ENCODE measurements at places on chromosomes 7 and 10. TPM values are rescaled to one million over a fixed set of nuclear protein-coding genes. Genes with fewer than 3 reads are reported as not detected.

DNA sequence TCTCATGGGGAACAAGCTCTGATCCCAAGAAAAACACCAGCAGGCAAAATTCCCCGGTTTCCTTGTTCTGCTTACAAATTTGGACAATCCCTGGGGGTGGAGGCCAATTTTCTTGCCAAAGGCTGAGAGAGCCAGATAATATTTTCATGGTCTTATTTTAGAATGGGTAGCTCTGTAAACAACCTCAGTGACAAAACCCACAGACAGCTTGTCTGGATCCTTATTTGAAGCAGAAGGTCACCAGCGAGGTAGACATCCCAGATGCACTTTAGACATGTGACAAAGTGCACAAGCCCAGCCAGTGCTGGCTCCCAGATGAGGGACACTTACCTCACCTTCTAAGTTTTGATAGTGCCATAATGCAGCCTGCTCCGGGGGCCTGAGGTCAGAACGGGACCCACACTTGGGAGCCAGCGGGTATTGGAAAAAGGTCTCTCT lies 102.6 kb upstream of the DDC start:
- DNase-seq, result no peak

HMX2 gene
- total RNA-seq, result not detected

- peak; percentile 72 for DNase-seq
These were observed 151.6 kb downstream of the KIAA1217 start for GRCh38 chr10:24360282-24361127.

- DNase-seq, result no peak
These were observed 339.9 kb downstream of the CCSER2 start for GRCh38 chr10:84668186-84668763.

C7orf57 gene
- 2.4 TPM for total RNA-seq

TNPO3 gene
- 75.1 TPM for total RNA-seq

DNA sequence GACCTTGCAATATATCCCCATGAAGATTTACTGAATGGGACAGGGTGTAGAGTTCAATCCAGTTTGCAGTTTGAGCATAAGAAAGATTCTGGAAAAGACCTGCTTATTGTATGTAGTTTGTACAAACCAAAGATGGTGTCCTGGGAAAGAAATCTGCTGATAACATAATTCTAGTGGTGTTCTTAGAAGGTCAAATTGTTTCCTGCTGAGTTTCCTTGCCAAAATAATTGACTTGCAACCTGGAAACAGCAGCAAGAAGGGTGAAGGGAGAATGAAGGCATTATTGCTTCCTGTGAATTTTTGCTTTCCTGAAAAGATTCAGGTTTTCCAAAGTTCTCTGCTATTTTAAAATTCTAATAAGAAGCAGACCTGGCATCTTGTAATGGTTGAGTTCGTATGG lies 222.9 kb downstream of the KIF20B start:
- no peak for DNase-seq

DNA sequence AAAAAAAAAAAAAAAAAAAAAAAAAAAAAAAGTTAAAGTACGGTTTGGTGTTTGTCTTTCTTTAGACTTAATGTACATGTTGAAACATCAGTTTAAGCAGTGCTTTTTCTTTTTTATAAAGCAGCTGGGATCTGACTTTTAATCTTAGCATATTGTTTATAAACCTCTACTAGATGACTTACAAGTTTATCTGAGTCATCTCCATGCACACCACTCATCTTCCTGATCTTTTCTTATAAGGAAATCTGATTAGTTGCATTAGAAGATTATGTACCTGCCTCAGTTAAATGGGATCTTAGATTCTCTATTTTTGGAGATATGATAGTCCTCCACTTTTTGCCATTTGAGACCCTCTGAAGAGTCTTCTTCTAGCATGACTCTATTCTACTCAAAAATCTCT lies 391.9 kb upstream of the LRGUK start:
- peak; percentile 46 for DNase-seq

KDM7A gene
- 22.1 TPM for total RNA-seq

CCL26 gene
- not detected for total RNA-seq

- peak; percentile 65 for DNase-seq
These were observed 1023.0 kb upstream of the SORCS1 start for GRCh38 chr10:108187408-108188012.

GRCh38 chr10:91614225-91614624 lies 18.6 kb downstream of the PPP1R3C start:
- no peak for DNase-seq

DNA sequence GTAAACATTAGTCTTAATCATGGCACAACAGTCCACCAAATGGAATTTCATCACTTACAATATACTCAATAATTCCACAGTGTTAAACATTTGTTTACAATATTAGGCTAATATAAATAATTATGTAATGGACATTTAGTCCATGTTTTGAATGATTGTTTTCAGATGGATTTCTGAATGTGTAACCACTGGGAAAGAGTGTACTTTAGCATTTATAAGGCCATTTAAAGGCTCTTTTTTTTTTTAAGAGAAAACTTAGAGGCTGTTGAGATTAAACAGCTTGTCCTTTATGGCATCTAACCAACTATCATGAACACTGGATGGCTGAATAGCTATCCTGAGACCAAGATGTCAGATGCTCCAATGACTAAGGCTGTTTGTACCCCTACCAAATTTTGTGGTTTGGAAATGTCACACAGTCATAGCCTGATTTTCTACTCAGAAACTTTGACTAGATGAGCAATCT lies 248.3 kb upstream of the GLI3 start:
- no peak for DNase-seq

DNA sequence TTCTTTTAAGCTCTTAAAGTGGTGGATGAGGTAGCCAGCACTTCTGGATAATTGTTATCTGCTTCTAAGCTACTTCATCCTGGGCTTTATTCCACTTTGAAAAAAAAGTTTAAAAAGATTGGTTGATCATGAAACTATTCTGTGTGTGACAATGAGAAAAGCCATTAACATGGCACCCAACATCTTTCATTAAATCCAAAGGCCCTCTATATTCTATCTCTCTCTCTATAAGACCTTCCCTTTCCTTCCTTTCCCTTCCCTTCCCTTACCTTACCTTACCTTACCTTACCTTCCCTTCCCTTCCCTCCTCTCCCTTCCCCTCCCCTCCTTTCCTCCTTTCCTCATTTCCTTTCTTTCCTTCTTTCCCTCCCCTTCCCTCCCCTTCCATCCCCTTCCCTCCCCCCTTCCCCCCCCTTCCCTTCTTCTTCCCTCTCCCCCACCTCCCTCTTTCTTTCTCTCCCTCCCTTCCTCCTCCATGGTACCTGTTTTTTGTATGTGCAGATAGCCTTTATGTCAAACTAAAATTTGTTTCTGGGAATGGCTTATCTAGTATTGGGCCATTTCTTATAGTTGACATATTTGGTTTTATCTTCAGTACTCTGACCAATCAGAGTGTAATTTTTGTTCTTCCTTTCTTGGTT lies 218.7 kb downstream of the DKK1 start:
- DNase-seq, result no peak

- peak; percentile 54 for DNase-seq
These were observed 837 bp upstream of the IGFBP3 start for GRCh38 chr7:45921699-45922519.

GRCh38 chr7:92632791-92633190 lies 42.6 kb upstream of the FAM133B start:
- DNase-seq, result no peak

DNA sequence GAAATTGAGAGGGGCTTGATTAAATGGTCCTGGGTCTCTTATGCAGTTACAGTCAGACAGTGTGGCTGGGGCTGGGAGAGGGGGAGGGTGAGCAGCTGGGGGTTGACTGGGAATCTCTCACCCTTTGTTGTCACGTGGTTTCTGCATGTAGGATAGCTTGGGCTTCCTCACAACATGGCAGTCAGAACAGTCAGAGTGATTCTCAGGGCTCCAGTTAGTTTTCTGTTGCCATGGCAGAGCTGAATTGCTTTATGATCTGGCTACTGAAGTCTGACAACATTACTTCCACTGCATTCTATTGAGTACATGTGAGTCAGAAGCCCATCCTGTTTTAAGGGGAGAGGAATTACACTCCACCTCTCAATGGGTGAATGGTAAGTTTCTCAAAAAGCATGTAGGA lies 102.7 kb downstream of the WDR11 start:
- peak; percentile 56 for DNase-seq

OR2A7 gene
- 0.53 TPM for total RNA-seq

DNA sequence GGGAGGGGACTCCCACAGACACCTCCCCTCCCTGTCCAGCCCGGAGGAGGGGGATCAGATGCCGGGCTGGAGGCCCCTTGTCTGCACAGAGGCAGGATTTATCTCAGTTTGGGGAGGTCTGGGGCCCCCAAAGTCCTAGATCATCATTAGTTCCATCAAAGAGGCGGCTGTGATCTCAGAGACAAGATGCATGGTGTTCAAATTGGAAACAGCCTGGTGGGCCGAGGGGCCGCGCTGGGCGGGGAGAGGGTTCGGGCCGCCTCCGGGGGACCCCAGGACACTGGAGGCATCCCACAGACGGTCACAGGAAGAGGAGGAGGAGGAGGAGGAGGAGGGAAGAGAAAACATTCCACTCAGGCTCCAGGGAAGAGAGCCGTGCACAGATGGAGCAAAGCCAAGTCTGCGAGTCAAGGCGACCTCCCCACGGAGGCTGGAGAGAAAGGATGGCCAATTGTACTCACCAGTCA lies 69.5 kb upstream of the CUX1 start:
- DNase-seq, result no peak

ZPBP gene
- not detected for total RNA-seq

DNA sequence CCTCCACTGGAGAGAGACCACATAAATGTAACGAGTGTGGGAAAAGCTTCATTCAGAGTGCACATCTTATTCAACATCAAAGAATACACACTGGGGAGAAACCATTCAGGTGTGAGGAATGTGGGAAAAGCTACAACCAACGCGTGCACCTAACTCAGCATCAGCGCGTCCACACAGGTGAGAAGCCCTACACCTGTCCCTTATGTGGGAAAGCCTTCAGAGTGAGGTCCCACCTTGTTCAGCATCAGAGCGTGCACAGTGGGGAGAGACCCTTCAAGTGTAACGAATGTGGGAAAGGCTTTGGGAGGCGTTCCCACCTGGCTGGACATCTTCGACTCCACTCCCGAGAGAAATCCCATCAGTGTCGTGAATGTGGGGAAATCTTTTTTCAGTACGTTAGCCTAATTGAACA lies 20.6 kb downstream of the FAM200A start:
- no peak for DNase-seq

DNA sequence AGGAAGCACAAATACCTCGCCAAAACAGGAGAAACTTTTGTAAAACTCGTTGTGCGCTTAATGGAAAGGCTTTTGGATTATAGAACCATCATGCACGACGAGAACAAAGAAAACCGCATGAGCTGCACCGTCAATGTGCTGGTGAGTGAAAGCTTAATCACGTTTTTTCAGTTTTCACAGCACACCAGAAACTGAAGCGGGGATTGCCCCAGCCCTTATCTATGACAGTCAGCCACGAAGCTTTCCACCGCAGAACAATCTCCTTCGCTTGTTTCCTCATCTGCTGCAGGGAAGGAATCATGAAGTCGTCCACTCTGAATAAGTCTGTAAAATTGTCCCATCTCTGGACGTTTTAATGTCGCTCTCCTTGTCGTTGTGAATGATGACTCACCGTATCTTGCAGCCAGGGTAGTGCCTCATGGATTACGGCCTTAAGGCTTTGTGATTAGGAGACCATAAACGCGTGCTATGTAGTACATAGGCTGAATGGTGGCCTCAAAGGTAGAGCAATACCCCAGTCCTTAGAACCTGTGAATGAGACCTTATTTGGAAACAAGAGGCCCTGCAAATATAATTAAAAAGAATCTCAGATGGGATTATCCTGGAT lies 174.9 kb upstream of the NPS start:
- DNase-seq, result no peak

- DNase-seq, result peak; percentile 12
These were observed 134.2 kb downstream of the PTN start for GRCh38 chr7:137209151-137209817.

TSPAN15 gene
- 12.1 TPM for total RNA-seq

- no peak for DNase-seq
These were observed 256.1 kb downstream of the ZMYND11 start for GRCh38 chr10:391305-391704.

OPN4 gene
- not detected for total RNA-seq

PARD3 gene
- total RNA-seq, result 78.2 TPM

DNA sequence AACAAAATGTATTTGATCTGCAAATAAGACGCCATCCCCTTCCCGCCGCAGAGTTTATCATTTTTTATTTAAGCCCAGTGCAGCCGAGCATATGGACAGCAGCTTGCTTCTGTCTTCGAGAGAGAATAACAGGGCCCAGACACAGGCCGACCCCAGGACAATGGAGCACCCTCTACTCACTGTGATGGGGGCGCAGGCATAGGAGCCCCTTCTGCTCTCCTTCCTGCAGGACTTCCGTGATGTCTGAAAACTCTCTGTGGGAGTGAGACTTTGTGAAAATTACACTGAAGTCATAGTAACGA lies 134.8 kb downstream of the OAT start:
- no peak for DNase-seq

GRCh38 chr7:88429382-88429781 lies 122.7 kb upstream of the STEAP4 start:
- peak; percentile 62 for DNase-seq

DNA sequence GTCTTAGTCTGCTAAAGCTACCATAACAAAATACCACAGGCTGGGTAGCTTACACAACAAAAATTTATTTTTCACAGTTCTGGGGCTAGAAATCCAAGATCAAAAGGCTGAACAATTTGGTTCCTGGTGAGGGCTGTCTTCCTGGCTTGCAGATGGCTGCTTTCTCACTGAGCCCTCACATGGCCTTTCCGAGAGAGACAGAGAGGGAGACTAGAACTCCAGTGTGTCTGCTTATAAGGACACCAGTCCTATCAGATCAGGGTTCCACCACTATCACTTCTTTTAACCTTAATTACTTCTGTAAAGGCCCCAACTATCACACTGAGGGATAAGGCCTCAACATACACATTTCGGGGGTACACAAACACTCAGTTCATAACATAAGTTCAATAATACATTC lies 527.4 kb upstream of the VSTM2A start:
- DNase-seq, result no peak

DNA sequence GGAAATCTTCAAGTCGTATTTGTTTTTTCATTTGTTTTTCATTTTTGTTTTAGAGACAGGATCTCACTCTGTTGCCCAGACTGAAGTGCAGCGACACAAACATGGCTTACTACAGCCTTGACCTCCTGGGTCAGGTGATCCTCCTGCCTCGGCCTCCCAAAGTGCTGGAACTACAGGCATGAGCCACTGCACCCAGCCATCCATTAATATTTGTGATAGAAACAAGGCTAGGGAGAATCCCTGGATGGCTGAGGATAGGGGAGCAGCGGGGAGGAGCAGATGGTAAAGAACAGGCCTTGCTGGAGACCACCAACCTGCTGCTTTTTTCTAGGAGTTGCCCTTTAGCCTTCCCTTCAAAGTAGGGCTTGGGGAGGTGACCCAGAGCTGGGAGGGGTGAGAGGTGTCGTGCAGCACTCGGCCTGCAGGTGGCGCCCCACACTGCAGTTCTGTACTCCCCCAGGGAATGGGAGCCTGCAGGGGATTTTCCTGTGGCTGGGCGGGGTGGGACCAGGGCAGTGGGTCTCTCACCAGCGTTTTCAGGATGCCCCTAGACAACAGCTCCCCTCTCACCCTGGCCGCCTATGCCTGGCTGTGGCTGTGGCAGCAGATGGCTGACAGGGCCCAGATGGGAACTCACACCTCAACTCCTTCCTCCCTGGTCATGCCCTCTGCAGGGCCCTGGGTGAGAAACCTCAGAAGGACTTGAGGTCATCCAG lies 12.6 kb upstream of the CDH23 start:
- peak; percentile 19 for DNase-seq

- DNase-seq, result no peak
These were observed 229.7 kb downstream of the GRID1 start for GRCh38 chr10:86136934-86137333.

GIMAP7 gene
- not detected for total RNA-seq

TYW1B gene
- 3.2 TPM for total RNA-seq

Data from bronchial epithelial cell (primary cell).